Eye (tissue), 1 donor: ENCODE measurements at places on chromosomes 12 and 14.

DNA sequence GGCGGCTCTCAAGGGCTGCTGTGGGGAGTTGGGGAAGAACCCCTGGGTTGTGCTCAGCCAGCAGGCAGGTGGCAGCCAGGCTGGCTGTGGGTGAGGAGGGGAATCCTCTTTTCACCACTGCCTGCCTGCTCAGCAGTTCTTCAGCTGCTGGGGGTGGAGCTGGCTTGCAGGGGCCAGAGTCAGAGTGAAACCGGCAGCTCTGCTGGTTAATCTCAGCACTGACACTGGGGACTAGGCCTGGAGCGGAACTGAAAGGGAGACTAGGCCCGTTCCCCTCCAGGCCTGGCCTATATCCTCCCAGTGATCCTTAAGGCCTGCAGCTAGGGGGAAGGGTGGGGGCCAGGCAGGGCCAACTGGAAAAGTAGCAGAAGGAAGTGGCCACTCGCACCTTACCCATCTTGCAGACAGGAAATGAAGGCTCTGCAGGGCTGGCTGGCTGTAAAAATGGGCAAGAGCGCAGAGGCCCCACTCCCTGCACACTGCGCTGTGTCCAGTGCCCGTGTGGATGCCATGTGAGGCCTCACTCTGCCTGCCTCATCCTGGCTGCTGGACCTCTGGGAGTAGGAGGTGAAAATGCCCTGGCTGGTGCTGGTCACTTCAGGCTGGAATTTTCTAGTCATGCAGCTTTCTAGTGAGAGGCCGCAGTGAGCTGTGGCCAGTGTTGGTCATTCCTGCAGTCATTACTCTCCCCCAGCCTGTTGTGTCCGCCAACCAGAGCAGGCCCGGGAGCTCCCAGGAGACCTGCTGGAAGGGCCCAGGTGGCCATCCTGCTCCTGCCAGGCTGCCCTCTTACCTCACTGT is 39.4 kb downstream of the SH2B3 start:
- DNase-seq = no peak

DNA sequence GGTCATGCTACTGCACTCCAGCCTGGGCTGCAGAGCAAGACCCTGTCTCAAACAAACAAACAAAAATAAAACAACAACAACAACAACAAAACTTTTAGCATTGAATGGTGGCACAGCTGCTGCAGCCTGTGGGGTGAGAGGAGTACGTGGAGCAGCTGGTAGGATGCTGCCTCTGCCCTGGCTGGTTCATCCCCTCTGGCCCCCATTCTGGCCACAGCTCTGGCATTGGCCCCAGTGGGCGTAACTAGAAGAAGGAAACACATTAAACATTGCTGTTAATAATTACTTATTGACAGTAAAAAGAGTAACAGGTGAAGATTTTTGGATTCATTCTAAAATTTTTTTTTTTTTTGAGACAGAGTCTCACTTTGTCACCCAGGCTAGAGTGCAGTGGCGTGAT is 28.8 kb upstream of the C2CD5 start:
- DNase-seq = no peak

GRCh38 chr12:53967421-53967925 is 5.5 kb upstream of the HOXC11 start:
- DNase-seq = no peak

GRCh38 chr12:29187756-29188155 is 38.7 kb downstream of the FAR2 start:
- peak; percentile 75 for DNase-seq

DNA sequence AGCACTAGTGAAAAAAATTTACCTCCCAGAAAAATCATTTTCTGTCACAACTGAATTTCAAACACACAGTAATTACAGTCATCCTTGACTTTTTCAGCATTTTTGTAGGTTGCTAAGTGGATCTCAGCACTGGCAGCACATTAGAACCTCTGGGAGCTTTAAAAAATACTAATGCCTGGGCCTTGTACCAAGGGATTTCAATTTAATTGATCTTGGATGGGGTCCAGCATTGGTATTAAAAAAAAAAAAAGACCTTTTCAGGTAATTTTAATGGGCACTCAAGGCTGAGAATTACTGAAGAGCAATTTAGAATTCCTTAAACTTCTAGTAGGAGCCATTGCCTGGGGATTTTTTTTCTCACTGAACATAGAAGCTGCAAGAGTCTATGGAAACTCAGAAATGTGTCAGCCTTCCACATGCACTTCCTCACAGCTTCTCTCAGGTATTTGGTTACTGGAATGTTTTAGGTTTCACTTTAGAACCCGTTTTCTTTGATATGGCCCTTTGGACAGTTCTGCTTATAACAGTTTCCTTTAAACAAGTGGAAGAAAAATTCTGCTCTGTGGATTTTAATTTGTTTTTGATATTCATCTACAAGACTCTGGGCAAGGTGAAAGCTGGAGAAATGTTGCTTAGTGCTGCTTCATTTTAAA is 88.5 kb upstream of the DACT1 start:
- no peak for DNase-seq

DNA sequence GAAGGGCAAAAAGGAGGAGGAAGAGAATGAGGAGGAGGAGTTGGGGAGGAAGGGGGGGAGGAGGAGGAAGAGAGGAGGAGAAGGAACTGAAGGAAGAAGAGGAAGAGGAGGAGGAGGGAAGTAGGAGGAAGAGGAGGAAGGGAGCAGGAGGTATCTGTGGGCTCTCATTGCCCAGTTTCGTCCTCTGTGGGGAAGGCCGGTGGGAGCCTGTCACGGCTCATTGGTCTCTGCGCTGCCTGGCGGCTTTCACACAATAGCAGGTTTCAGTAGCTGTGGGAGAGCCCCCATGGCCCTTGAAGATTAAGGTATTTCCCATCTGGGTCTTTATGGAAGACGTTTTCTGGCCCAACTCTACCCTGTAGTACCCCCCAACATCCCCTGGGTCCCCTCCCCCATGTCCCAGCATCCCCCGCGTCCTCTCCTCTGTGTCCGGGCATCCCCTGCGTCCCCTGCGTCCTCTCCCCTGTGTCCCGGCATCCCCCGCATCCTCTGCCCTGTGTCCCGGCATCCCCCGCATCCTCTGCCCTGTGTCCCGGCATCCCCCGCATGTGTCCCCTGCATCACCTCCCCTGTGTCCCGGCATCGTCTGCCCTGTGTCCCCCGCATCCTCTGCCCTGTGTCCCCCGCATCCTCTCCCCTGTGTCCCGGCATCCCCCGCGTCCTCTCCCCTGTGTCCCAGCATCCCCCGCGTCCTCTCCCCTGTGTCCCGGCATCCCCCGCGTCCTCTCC is 278.2 kb upstream of the SFSWAP start:
- no peak for DNase-seq

DNA sequence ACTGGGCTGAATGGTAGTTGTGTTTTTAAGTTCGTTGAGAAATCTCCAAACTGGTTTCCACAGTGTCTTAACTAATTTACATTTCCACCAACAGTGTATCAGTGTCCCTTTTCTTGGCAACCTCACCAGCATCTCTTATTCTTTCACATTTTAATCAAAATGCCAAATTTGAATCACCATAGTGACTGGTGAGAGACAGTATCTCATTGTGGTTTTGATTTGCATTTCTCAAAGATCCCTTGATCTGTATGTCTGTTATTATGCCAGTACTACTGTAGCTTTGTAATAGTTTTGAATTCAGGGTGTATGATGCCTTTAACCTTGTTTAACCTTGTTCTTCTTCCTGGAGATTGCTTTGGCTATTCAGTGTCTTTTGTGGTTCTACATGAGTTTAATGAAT is 2.2 kb upstream of the EIF2S3B start:
- no peak for DNase-seq

GRCh38 chr12:56190695-56191155 is 1.4 kb upstream of the SMARCC2 start:
- DNase-seq = no peak

DNA sequence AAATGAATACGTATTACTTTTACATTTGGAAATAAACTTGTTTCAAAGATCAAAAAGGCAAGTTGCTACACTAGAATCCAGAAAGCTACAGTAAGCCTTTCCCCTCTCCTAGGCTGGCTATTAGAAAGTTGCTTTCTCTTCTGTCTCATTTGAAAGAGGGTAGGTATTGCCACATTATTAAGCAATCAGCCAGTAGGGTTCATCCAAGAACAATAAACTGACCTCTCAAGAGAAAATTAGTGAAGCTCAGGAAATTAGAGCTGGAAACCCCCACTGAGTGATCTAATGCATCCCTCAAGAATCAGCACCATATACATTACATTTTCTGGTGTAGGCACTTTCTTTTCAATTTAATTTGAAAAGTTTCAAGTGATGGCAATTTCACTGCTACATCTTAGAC is 4.5 kb upstream of the TMEM233 start:
- DNase-seq = peak; percentile 3

DNA sequence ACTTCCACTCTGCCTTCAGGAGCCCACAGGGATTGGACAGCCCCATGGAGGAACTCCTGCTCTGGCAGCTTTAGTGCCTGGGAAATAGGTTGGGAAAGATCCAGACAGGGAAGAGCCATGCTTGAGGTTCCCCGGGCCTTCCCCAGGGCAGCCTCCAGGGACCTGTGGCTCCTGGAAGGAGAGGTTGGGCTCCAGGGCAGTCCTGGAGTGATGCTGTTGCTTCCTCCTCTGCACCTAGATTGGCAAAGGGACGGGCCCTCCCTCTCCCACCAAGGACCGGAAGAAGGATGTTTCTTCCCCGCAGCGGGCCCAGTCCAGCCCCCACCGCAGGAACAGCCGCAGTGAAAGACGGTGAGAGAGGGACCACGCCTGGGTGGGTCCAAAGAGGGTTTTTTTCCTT is 16.5 kb downstream of the VASH1 start:
- DNase-seq = no peak

- no peak for DNase-seq
These were observed 12.9 kb downstream of the C14orf93 start for GRCh38 chr14:22996768-22997654.

- peak; percentile 80 for DNase-seq
These were observed 10.9 kb downstream of the ZNF664 start for GRCh38 chr12:123983822-123984485.

GRCh38 chr12:117387832-117388231 is 26.4 kb upstream of the NOS1 start:
- DNase-seq = no peak

GRCh38 chr14:66539034-66539433 is 31.1 kb downstream of the GPHN start:
- no peak for DNase-seq

DNA sequence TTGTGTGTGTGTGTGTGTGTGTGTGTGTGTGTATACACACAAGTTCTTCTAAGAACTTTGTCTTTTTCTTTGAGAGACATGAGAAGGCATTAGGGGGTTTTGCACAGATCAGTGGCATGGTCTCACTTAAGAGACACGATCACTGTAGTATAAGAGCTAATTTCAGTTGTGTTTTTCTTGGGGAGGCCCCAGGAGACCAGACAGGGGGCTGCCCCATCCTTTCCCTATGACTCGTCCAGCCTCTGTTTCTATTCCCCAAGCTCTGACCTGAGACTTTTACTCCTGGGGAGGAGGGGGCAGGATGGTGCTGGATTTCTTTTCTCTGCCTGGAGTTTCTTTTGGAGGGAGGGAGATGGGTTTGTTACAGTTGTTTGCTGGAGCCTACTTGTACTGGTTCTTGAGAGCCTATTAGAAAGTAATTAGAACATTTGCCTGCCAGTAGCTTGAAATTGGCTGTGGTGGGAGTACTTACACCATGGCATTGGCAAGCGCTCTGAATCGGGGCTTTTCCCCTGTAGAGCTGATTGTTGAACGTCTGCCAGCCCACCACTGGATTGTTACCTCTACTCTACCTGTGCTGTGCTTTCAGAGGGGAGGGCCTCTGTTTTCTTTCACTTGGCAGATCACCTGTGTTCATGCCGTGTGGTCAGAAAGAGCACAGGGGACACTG is 109.5 kb downstream of the TSPAN9 start:
- no peak for DNase-seq

GRCh38 chr12:23084236-23084995 is 459.4 kb downstream of the ETNK1 start:
- no peak for DNase-seq

- no peak for DNase-seq
These were observed 70.3 kb upstream of the PRMT8 start for GRCh38 chr12:3420693-3421092.

DNA sequence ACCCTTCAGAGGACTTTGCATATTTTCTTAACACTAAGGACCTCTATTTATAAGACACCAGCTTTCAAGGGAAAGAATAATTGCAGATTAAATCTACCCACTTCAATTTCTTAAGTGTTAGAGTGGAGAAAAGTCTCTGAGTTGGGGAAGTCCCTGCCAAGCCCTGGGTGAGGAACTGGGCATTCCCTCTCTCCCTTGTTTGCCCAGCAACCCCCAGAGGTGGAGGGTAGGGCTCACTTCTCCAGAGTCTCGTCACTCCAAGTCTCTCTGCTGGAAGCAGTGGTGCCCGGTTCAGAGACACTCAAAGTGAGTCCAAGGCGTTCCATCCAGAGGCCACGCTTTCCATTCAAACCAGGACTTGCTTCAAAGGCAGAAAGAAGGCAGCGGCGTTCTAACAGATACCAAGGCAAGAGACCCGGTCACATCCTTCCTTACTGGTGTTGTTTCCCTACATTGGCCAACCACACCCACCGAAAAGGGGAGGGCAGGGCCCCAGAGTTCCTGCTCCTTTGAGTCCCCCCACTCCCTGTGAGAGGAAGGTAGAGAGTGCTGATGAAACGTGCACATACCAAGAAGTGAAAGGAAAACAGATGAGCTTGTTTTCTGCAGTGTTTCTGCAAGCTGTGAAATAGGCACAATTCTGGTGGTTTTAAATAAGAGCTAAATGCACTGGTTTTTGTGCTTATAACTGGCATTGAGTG is 6.1 kb upstream of the BDKRB2 start:
- no peak for DNase-seq

- DNase-seq = no peak
These were observed 80.7 kb downstream of the ACTN1 start for GRCh38 chr14:68898248-68899032.

GRCh38 chr12:70094467-70094866 is 148.8 kb upstream of the CNOT2 start:
- DNase-seq = no peak

DNA sequence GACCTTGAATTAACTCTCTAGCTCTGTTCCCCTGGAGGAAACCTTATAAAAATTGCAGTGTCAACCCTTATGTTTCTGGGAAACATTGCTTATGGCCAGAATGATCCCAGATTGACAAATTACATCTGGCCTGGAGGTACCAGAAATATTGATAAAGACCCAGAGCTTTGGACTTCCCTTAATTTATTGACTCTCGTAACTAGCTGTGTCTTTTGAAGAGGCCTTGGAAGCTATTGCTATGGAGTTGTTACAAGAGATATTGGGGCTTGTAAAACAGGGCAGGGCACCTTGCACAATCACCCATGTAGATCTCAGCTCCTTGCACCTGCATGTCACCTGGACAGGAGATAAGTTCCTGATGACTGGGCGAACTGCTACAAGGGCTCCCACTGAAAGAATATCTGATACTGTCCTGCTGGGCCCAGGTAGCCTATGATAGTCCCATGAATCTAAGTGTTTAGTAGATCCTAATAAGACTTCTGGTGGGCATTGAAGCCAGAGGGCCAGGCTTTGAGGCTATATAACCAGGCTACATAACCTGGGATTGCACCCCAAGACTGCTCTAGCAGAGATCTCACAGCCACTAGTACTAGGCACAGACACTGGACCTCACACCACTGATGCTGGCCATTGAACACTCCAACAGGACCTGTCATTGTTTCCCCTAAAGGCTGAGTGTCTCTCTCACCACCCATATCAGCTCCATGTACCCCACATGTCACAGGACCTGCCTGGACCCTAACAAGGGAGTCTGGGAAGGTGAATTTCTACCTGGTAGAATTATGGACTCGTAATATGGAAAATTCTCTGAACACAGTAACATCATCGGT is 135.7 kb upstream of the PWP1 start:
- DNase-seq = no peak
